ENCODE measurements at places on chromosomes 11 and 22.

GRCh38 chr11:118522571-118523072 is 4.7 kb upstream of the TTC36 start:
- no peak for DNase-seq

DNA sequence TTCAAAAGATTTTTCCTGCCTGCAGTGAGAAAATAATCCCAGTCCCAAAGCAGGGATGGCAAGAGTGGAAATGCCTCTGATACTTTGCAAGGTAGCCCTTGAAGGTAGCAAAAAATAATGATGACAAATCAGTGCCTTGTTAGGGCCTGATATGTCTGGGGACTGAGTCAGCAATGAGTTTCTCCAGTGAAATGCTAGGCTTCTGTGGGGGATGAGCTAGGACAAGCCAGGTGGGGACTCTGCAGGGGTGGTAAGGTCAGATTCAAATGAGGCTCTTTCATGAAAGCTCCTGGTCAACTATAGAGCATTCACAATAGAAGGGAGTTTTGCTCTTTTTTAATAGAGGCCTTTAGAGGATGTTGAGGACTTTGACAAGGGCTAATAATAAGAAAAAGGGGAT is 77.7 kb downstream of the ME3 start:
- no peak for DNase-seq

- no peak for DNase-seq
Measured at GRCh38 chr11:17277024-17277584, 565 bp downstream of the NUCB2 start.

DNA sequence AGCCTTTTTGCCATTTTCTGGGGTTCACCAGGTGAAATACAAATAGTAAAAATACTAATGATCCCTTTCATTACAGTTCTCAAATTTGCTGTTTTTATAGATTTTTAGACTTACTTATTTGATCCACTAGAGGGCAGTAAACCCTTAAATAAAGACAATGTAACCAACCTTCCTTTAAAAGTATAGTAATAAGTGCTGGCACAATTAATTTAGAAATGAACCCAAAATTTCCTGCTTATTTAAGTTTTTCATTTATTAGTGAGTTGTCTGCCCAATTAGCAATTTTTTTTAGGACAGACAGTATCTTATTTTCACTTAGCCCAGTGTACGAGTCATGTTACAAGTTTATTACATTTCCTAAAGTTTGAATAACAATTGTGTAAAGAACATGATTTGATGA is 4.7 kb downstream of the DDIAS start:
- no peak for DNase-seq

- no peak for DNase-seq
Measured at GRCh38 chr11:12642040-12642439, 32.2 kb upstream of the TEAD1 start.

GRCh38 chr22:36610567-36610966 is 81.6 kb upstream of the EIF3D start:
- DNase-seq: no peak

- DNase-seq: no peak
Measured at GRCh38 chr11:61080526-61080925, 21.8 kb upstream of the CD5 start.

DNA sequence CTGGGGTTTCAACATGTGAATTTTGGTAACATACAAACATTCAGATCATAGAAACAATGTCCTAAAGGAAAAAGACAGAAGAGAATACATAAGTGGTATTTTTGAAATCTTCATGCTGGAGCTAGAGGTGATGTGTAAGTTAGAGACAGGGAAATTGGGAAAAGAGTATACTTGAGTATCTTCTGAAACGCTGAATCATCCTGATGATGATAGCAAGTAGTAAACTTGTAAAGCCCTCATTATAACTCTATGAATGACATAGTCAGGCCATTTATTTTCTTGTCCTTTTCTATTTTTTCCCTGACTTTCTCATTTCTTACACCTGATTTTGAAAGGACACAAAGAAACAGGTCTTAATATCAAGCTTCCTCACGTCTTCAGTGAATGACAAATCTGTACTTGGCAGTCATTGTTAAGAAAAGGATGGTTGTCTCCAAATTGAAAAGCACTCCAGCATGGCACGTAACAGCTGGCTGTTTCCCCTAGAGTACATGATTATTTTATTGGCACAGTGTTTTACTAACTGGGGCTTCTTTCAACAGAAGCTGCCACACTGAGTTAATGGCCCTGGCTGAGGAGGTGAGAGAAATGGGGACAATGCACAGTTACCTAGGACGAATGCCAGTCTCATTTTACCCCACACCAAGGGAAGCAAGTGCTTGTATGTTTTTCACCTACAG is 140.7 kb upstream of the CTSC start:
- no peak for DNase-seq

DNA sequence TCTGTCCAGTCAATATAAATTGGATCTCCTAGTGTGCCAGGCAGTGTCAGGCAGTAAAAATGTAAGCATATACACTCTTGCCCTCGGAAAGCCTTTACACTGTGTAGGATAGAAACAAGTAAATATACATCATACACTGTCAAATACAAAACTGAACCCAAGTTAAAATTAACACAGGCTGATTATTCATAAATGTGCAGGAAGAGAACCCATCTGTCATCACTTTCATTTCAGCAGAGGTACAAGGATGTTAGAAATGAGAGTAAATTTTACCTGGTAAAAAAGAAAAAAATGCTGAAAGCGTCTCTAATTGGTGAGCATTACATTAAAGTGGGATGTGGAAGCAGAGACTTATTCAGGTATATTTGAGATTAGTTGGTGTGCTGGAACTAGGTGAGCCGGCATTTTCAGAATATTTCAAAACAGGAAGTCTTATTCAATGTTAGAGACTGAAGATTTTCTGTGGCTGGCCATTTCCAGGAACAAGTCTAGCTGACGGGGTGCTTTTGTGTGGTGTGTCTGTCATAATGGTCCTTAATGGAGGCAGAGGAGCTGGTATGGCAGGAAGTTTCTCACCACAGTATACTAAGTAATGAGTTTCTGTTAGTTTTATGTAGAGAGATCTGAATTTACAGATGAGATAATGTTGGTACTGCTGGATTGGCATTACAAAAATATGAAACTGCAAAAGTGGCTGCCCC is 192.6 kb downstream of the CASP12 start:
- no peak for DNase-seq

- peak; percentile 97 for DNase-seq
Measured at GRCh38 chr11:33736148-33736812, at the start of gene CD59. Gene CD59 (minus strand): TSS chr11:33736423. CDS start chr11:33722445, 13,978 bp downstream.

- DNase-seq: no peak
Measured at GRCh38 chr11:57386178-57386940, 4.1 kb downstream of the PRG2 start.

GRCh38 chr22:31876156-31876920 is 68.0 kb upstream of the YWHAH start:
- DNase-seq: no peak

- DNase-seq: no peak
Measured at GRCh38 chr11:22634897-22635629, 9.4 kb upstream of the FANCF start.

- no peak for DNase-seq
Measured at GRCh38 chr22:29343313-29343805, 27.9 kb upstream of the RASL10A start.

GRCh38 chr11:113715882-113716625 is 9.9 kb upstream of the TMPRSS5 start:
- no peak for DNase-seq

- no peak for DNase-seq
Measured at GRCh38 chr11:94043241-94043640, 22.1 kb downstream of the HEPHL1 start.

DNA sequence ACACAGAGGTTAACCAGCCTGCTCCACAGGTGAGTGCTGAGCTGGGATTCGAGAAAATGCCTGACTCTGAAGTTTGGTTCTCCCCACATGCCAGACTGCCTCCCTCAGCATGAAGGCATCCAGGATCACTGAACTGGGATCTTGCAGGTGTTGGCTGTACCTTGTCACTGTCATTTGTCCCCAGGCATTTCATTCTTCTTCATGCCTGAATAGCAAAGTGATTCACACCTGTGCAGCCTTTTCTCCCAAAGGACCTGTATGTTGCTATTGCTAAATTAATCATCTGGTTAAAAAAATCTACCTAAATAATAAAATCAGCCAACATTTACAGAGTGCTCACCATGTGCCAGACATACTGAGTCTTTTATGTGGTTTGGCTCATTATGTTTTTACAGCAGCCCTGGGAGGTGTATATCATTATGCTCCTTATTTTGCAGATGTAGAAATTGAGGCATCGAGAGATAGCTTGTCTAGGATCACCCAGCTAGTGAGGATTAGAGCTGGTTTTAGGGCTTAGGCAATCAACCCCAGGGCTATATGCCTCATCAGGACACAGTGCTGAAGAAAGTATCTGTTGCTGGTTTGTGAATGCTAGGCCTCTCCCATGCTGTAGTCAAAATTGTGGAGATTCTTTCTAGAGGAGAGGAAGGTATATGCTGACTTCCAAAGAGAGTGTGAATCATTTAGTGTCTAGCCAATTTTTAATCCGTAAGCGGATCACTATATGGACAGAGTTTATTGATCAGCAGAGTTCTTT is 204.4 kb downstream of the HIPK3 start:
- no peak for DNase-seq

DNA sequence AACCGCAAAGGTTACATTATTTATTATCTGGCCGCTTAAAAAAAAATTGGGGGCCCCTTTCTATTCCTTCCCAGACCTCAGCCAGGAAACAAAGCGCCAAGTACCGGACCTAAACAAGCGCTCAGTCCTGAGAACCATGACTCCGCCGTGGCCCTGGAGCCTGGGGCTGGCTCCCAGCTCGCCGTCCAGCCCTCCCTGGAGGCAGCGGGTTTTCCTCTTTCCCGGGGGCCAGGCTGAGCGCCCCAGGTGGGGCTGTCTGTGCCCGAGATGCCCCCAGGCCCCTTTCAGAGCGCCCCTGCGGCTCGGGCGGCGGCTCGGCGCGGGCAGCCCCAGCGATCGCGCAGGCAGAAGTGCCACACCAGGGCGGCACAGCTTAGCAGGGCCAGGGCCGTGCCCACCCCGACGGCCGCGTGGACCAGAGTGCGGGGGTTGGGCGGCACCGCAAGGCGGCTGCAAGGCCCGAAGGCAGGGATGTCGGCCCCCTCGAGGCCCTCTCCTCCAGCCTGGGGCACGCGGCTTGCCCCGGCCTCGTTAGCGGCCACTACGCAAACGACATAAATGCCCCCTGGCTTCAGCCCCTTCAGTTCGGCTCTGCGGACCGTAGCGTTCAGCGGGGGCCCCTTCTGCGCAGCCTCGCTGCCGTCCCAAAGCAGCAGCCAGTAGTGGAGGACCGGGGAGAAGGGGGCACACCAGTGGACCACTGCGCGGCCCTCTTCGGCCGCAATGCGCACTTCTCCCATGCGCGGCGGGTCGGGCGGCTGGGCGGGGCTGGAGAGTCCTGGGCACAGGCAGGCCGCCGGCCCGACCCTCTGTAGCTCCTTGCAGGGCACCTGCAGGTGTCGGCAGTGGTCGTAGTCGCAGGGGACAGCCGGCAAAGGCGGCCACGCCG is 1.6 kb downstream of the LRRN4CL start:
- DNase-seq: no peak

GRCh38 chr22:49789289-49790141 is 38.2 kb downstream of the BRD1 start:
- no peak for DNase-seq

DNA sequence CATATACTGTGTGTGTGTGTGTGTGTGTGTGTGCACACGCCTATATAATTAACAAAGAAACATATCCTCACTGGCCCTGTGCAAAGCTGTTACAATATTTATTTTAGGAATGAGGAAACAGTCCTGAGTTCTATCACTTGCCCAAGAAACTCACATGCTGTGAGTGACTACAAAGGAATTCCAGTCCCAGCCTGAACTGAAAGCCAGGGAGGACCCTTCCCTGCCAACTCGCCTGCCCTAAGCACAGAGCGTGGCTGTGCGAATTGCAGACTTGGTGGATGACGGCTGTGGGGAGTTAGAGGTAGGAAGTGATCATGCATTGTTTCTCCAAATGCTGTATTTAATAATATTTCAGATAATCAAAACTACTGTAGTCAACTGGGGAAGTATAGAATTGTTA is 26.4 kb upstream of the CD5 start:
- DNase-seq: no peak

DNA sequence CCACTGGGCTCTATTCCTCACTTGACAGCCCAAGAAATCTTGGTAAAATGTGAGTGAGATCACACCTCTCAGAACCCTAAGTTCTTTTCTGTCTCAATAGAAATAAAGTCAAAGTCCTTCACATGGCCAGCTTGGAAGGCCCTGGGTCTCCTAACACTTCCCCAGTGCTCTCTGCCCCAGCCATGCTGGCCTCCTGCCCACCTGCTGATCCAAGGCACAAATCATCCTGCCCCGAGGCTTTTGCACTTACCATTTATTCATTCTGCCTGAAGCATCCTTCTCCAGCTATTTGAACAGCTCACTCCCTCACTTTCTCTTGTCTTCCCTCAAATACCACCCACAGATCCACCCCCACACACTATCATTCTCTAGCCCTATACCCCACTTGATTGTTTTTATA is 26.4 kb downstream of the ISX start:
- DNase-seq: no peak

DNA sequence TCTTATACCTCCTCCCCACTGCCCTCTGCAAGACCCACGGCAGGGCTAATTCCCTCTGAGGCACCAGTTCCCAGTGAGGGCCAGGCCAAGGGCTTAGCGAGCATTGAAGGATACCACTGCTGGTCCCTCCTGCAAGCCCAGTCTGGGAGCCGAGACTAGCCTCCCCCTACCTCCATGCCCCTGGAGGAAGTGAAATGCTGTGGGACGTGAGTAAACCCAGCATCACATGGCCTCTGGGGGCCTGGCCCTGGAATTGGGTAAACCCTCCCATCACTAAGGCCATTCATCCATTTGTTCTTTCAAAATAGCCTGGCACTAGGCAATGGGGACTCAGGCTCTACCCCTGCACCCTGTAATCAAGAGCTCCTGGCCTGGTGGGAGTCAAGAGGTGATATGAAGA is 24.7 kb downstream of the ARAP1 start:
- no peak for DNase-seq

GRCh38 chr11:103077554-103077953 is 14.4 kb downstream of the DCUN1D5 start:
- DNase-seq: no peak

DNA sequence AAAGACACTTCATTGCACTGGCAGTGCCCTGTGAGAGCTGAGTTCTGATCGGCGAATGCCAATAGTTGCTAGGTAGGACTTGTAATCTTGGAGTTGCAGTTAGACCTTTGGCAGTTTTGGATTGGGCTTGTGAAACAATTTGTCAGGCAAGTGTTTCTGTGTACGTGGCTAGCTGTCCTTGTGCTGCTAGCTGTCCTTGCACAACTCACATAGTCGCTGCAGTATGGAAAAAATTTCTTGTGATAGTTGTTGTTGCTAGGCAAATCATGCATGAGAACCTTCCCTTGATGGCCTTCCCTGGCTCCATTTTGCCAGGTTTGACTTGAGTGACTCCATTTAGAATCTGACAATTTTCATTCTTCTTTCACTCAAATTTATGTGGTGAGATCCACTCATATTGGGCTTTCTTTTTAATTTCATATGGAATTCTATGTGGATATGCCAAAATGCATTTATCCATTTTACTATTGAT is 140.7 kb downstream of the APIP start:
- no peak for DNase-seq
